NCI-H345 (cell line): ENCODE measurements at places on chromosomes 4 and X.

- DNase-seq, result no peak
These were observed 7.9 kb upstream of the CBR4 start for GRCh38 chr4:169017971-169018370.

- DNase-seq, result peak; percentile 6
These were observed 12.0 kb downstream of the MPP1 start for GRCh38 chrX:154793084-154793795.

- no peak for DNase-seq
These were observed 790.1 kb downstream of the DMD start for GRCh38 chrX:32421266-32421665.

GRCh38 chr4:121784975-121785374 lies 16.1 kb upstream of the EXOSC9 start:
- no peak for DNase-seq

DNA sequence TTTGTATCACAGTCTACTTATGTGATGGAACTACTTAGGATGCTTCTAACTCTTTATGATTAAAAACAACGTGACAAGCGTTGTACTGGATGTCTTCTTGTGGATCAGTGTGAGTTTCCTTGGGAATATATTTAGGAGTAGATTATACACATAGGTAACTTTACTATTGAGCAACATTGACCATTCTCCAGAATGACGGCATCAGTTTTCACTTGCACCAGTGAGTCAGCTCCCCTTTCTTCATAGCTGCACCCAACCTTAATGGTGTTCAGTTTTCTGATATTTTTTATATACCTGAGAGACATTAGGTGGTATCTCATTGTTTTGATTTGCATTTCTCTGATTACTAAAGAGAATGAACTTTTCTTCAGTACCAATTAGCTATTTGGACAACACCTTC lies 343.9 kb downstream of the ADGRL3 start:
- no peak for DNase-seq

GRCh38 chr4:108777388-108777787 lies 14.5 kb upstream of the ETNPPL start:
- DNase-seq, result no peak

DNA sequence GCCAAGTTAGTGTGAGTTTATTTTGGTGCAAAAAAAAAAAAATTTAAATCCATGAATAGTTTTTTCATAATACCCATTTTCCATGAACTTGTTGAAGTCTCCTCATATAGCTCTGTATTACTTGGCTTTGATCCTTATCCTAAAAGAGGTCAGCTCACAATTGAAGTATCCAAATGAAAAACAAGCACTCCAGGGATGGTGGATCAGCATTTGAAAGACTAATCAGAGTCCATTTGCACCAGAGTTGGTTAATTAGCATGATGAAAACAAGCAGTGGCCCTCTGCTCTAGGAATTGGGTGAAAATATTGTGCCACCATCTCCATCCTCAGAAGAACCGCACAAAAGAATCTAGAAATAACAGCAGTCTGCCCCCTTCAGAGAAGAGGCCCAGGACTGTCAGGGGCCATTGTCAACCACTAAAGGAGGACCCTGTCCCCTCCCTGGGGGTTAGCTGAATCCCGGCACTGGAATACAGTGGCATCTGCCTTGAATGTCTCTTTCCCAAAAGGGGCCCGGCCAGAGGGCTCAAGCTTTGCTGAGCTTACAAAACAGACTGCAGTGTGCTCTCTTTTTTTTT lies 24.7 kb downstream of the SH3KBP1 start:
- DNase-seq, result no peak

- DNase-seq, result no peak
These were observed 1176.7 kb downstream of the NLGN4X start for GRCh38 chrX:5051831-5052491.

GRCh38 chrX:13599491-13599890 lies 30.1 kb downstream of the EGFL6 start:
- no peak for DNase-seq

DNA sequence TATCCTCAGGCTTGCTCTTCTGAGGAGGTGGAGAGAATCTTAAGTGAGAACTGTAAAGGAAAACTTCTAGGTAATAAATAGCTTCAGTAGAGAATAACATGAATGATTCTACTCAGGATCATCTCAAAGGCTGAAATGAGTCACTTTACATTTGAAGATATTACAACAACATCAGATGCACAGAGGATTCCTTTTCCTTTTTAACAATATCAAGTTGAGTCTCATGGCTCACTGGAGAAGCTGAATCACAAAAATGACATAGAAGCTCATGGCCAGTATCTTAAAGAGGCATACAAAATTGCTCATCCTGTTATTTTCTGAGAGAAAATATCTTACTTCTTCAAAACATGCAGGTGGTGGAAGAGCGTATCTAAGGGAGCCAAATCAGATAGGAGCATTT lies 72.5 kb upstream of the EMCN start:
- no peak for DNase-seq

DNA sequence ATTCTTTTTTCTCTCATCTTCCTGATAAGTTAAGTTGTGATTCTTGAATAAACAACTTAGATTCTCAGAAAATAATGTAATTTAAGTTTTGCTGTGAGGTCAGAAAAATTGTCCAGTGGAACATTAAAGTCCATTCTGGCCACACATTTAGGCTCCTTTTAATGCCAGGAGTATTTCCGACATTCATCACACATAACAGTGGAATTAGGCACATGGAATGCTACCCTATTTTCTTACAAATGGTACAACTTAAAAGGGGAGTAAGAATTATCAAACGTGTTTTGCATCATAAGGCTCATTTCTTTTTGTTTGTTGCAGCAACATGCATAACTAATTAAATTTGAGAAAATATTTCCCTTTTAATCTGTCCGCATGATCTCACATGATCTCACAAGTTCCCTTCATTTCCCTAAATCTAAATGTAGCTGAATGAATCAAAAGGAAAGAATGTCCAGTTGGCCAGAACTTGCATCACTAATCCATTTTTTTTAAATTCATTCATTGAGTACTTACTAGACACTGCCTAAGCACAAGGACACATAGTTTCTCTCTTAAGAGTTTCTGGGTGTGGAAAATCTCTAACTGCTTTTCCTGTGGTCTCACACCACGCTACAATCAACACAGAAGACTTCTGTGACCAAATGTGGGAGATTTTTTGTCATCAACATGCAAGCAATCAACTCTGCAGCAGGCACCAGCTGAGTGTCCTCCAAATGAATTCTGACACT lies 22.0 kb downstream of the SPARCL1 start:
- no peak for DNase-seq

- no peak for DNase-seq
These were observed 34.6 kb downstream of the CPLX1 start for GRCh38 chr4:791252-791897.

DNA sequence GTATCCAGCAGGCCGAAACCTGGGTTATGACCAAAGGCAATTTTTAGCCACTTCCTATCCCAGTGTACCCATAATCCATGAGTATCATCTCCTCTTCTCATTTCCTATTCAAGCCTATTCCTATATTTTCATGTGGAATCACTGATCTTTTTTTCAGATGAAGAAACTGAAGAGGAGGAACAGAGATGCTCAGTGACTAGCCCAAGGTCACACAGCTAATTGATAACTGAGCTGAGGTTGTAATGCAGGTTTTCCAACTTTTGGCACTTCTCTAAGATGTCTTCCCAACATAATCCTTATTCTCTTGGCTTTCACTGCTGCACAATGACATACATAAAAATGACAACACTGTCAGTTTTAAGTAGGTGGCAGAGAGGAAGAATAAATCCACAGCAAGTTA lies 15.3 kb downstream of the GRIA3 start:
- no peak for DNase-seq

DNA sequence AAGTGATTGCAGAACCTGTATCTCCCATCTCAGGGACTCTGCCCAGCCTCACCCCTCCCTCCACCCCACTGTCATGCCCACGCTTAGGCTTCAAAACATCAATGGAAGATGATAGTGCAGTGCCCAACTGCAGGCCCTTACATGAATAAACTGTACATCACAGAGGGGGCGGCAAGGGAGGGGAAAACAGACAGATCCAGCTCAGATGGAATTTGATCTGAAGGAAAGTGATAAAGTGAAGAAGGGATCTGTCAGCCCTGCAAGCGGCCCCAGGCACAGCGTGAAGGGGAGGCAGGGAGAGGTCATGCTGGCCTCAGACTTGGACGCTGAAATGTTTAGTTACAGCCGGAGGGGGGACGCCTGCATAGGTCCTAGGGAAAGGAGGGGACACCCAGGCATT lies 38.5 kb downstream of the GYG2 start:
- DNase-seq, result no peak

- no peak for DNase-seq
These were observed 313.0 kb upstream of the GRID2 start for GRCh38 chr4:91990726-91991125.

- no peak for DNase-seq
These were observed 117.8 kb upstream of the EDA2R start for GRCh38 chrX:66756717-66757116.

- no peak for DNase-seq
These were observed 2.7 kb downstream of the CPLX1 start for GRCh38 chr4:823176-823760.

DNA sequence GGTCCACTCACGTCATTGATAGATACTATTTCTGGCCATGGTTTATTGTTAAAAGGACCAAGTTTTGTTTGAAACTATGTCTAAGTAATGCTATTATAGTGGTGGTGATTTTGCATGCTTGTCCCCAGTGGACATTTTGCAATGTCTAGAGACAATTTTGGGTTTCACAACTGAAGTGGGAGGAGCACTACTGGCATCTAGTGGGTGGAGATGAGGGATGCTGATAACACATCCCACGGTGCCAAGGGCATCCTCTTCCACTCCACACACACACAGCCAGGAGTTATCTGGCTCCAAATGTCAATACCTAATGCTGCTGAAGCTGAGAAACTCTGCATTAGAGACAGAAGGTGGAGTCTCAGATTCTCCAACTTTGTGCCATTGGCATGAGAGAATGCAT lies 131.2 kb downstream of the FRMPD4 start:
- no peak for DNase-seq

GRCh38 chrX:46599051-46599560 lies 25.5 kb downstream of the CHST7 start:
- DNase-seq, result no peak

DNA sequence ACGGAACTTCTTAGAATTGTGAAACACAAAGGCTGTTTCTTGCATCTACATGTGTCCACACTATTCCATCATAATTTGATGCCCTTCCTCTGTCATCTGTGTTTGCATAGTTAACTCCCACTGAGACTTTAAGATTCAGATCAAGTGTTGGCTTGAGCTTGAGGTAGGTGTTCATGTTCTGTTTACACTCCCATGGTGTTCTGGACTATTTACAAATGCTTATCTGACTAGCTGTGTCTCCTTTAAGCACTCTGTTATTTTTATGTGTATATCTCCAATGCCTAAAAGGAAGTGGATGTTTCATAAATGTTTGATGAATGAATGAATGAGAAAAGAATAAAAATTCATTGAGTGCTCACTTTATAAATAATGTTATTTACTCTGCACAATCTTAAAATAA lies 622.7 kb downstream of the RAB28 start:
- no peak for DNase-seq

- DNase-seq, result peak; percentile 72
These were observed 3.3 kb downstream of the MYL5 start for GRCh38 chr4:677431-678293.

DNA sequence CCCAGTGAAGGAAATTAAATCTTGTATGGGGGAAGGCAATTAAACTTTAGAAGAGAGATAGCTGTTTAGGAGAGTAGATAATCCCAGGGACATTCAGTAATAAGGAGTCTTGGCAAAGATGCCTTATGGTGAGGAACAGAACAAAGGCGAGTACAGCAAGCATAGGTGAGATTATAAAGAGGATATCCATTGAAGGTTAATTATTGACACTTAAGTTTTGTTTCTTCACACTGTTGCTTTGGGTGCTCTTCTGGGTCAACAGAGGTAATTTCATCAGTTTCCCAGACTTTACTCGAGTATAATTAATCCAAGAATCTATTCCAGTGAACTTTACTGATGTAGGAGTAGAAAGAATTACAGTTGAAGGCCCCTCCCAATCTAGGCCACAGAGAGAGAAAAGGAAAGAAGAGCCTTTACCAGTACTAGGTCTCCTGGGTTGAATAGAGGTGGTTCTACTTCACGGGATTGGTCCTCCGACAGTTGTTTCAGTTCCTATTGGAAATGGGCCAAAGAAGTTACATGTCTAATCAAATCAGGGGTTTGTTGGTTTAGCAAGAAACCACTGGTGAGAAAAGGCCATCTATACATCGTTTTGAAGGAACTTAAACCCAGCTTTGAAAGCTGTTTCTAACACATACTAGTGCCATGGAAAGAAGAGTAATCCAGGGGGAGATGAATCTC lies 27.2 kb downstream of the EPGN start:
- DNase-seq, result no peak

- no peak for DNase-seq
These were observed 449.4 kb upstream of the HTR2C start for GRCh38 chrX:114134465-114134864.

DNA sequence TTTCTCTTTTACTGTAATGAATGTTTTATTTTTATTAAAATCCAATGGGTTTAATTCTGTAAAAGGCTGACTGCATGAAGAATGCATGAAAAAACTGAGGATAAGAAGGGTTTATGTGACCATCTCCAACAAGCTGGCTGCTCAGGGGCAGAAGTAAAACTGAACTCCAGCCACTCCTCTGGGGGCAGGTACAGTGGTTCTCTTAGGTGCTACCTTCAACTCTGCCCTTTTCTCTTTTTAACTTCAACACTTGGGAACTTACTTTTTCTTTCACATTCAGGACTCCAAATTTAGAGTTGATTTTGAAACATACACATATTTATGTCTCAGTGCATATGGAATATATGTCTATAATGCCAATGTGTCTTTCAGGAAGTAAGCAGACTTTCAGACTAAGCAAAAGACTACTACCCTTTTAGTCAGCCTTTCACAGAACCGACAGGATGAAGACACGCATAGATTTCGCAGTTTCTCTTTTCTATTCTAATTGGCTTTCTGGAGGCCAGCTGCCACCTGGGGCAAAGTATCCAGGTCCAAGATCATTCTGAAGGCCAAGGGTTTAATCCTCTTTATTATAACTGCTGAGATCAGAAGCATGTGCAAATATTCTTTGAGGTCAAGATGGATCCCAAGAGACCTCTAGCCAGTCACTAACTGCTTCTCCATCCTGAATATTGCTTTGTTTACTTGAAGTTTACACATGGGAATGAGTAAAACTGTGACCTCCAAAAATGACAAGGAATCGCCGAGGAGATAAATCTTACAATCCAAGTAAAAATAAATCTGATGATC lies 30.7 kb downstream of the HS3ST1 start:
- no peak for DNase-seq

DNA sequence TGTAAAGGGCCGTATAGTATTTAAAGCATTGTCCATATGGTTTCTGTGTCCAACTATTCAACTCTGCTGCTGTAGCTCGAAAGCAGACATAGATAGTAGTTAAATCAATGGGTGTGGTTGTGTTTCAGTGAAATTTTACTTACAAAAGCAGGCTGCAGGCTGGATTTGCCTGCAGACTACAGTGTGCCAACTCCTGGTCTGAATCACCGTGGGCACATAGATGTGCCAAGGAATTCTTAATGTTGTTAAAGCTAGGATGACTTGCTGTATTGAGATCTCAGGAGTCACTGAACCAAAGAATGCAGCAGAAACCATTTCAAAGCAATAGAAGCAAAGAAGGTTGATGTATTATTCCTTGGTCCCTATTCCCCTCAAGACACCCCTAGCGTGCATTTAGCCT lies 379.0 kb downstream of the STIM2 start:
- no peak for DNase-seq
